DMS153 (cell line): ENCODE measurements at places on chromosomes 13 and 19.
A peak's percentile ranks its signal among the peaks of the same experiment; 100 is the strongest.

- DNase-seq, result no peak
These were observed 658 bp downstream of the CLPP start for GRCh38 chr19:6362027-6362350.

- peak; percentile 1 for DNase-seq
These were observed 46.8 kb downstream of the PTPRS start for GRCh38 chr19:5293612-5294378.

- DNase-seq, result no peak
These were observed 12.0 kb downstream of the KASH5 start for GRCh38 chr19:49400029-49400428.

GRCh38 chr19:38759590-38760003 is 13.7 kb downstream of the LGALS7 start:
- no peak for DNase-seq

GRCh38 chr19:30386551-30387143 is 14.5 kb downstream of the ZNF536 start:
- DNase-seq, result no peak

- DNase-seq, result no peak
These were observed 1282.1 kb upstream of the PCDH20 start for GRCh38 chr13:62697701-62698100.

- peak; percentile 64 for DNase-seq
These were observed 1.2 kb downstream of the KL start for GRCh38 chr13:33017323-33017929.

GRCh38 chr13:40527914-40528313 is 138.5 kb downstream of the FOXO1 start:
- DNase-seq, result no peak

- DNase-seq, result no peak
These were observed 233.9 kb downstream of the ABCC4 start for GRCh38 chr13:95067303-95067702.

DNA sequence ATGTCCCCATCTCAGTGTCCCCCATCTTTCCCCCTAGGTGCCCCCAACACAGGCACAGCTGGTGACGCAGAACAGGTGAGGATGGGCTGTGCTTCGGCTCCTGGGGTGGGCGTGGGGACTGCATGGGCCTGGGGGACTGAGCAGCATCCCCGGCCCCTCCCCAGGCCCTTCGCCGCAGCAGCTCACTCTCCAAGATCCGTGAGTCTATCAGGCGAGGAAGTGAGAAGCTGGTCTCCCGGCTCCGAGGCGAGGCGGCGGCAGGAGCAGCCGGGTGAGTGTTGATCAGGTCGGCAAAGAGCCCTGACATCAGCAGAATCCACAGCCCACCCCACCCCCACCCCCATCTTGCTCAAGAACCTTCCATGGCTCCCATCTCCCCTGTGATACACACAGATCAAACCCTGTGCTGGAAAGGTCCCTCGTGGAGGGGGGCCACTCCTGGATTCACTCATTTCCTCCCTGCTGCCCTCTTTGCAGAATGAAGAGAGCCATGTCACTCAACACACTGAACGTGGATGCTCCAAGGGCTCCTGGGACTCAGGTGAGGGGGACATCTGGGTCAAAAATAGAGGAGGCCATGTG is 10.0 kb downstream of the KLC3 start:
- DNase-seq, result no peak

DNA sequence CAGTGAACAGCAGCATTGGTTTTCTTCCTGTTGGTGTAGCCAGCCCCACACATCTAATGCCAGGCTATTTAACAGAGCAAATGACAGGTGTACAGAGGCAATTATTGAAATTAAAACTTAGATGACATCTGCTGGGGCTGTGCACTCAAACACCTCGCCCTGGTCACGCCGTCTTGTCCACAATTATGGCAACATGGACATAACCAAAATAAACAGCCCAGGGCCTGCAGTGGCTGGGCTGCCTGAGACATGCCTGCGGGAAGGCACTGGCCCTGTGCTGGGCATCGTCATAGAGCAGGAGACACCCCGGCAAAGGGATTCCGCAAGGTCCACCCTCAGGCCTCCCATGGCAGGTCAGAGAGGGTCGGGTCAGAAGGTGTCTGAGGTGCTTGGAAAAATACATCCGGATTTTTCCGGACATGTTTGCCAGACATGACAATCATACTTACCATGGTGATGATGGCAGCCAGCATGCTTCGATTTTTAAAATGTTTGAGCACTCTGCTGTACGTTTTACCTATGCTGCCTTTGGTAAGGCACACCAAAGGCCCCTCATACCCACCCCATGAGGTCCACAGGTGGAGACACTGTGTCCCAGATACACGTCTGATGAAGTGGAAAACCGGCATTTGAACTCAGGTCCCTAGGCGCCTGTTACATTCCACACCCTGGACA is 47.8 kb downstream of the TSHZ3 start:
- DNase-seq, result no peak

GRCh38 chr19:2983351-2984214 is 6.2 kb downstream of the TLE6 start:
- DNase-seq, result peak; percentile 89
